Right lung (tissue), 10 donors: ENCODE measurements at places on chromosomes 1 and 21. TPM values are rescaled to one million over a fixed set of nuclear protein-coding genes. Genes with fewer than 3 reads are reported as not detected.

DNA sequence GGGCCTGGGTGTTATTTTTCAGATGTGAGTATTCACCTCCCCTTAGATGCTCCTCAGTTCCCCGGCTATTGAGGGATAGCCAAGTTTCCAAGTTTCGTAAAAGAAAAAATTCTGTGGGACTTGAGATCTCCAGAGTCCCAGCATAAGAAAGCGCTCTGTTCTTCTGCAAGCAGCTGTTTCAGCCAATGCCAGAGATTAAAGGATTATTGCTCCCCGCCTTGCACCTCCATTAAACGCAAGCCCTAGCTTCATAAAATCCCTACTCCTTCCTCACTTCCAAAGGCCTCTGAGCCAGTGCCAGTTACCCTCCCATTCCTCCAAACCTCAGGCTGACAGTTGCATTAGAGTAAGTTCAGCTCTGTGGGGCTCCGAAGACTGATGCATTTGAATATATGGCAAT lies 56.4 kb downstream of the CHIA start:
- no peak for DNase-seq

Gene TMCO2
- not detected for polyA plus RNA-seq

GRCh38 chr1:41950820-41951219 lies 32.1 kb upstream of the HIVEP3 start:
- DNase-seq, result no peak

- DNase-seq, result no peak
These were observed 86.4 kb downstream of the PAX7 start for GRCh38 chr1:18716785-18717678.

Gene RPS6KA1
- polyA plus RNA-seq, result 19.4 TPM

- no peak for DNase-seq
These were observed 20.8 kb downstream of the SCYL3 start for GRCh38 chr1:169872906-169873305.

DNA sequence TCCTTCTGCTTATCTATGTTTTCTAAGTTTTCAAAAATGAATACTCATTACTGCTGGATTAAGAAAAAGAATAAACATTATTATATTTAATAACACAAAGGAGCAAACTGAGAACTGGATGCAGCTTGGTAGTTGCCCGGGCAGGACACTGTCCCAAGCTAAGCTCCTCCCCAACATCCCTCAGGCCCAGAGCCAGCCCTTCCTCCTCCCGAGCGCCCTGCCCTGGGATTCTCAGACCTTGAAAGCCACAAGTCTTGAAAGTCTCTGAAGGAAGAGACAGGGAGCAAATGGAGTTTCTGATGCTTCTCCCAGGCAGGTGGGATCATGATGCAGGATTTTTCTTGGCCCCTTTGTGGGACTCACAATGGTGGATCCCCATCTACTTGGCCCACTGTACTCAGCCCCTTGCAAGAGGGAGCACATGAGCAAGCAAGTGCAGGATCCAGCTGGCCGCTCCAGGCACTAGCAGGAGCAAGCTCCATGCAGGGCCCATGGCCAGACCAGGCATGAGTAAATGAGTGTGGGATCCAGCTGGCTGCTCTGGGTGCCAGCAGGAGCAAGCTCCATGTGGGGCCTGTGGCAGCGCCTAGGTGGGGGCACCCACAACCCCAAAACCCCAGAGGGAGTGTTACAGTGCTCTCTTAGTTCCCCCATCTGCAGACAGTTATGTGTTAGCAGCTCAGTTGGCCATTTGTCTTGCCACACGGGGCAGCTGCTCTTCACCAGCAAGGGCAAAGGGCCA lies 32.1 kb upstream of the RAB4A start:
- no peak for DNase-seq

Gene FCGR3A
- 3.9 TPM for polyA plus RNA-seq

Gene TFB2M
- polyA plus RNA-seq, result 16.1 TPM

GRCh38 chr1:224427346-224427745 lies 7.3 kb downstream of the WDR26 start:
- no peak for DNase-seq

Gene PTPN22
- polyA plus RNA-seq, result 0.94 TPM

DNA sequence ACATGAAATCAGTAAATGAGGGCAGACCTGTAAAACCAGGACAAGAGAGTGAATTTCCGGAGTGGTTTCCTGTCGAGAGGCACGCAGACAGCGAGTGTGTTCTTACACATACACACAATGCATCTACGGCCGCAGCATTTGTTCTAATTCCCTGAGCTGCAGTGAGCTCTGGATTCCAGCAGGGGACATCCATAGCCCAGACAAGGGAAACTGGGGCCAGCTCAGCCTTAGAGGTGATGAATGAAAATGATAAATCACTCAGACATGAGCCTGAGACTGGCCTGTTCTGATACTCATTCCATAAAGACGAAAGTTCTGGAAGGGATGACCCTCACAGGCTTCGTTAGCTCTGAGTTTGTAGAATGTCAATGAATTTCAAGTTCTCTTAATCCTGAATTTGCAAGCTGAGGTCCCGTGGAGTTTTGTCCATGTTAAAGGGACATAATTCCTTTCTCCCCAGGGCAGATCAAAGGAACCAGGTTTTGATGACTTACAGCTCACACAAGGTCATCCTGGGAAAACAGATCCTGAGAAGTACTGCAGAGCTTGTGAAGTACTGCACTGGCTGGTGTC lies 207.9 kb upstream of the C1orf87 start:
- no peak for DNase-seq

Gene LAMC1
- 378 TPM for polyA plus RNA-seq

DNA sequence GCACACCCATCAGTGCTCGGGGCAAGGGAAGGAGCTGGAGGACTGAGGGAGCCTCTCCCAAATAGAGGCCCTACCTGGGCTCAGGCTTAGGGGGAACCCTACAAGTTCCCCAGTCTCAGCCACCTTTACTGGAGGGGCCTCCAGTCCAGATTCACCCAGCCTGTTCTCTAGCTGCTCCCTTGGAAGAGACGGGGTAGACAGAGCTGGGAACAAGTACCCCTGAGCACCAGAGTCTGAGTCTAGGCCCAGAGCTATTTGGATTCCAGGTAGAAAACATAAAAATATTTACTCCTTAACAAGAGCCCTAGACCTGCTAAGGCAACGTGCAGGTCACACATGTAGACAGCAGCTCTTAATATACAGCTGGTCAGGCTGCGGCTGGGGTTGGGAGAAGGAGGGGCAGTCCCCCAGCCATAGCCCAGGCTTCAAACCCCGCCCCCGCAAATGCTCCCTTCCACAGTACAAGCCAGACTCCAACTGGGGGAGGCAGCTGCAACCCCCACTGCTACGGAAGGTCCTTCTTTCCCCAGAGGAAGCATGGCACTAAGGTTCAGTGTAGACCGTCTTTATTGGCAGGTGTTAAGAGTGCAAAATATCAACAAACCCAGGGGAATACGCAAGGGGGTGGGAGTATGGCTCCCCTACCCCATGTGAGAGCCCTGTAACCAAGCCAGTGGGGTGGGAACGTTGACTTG lies 8.0 kb downstream of the TENT5B start:
- DNase-seq, result no peak

GRCh38 chr1:189804352-189804751 lies 673.3 kb downstream of the BRINP3 start:
- no peak for DNase-seq

DNA sequence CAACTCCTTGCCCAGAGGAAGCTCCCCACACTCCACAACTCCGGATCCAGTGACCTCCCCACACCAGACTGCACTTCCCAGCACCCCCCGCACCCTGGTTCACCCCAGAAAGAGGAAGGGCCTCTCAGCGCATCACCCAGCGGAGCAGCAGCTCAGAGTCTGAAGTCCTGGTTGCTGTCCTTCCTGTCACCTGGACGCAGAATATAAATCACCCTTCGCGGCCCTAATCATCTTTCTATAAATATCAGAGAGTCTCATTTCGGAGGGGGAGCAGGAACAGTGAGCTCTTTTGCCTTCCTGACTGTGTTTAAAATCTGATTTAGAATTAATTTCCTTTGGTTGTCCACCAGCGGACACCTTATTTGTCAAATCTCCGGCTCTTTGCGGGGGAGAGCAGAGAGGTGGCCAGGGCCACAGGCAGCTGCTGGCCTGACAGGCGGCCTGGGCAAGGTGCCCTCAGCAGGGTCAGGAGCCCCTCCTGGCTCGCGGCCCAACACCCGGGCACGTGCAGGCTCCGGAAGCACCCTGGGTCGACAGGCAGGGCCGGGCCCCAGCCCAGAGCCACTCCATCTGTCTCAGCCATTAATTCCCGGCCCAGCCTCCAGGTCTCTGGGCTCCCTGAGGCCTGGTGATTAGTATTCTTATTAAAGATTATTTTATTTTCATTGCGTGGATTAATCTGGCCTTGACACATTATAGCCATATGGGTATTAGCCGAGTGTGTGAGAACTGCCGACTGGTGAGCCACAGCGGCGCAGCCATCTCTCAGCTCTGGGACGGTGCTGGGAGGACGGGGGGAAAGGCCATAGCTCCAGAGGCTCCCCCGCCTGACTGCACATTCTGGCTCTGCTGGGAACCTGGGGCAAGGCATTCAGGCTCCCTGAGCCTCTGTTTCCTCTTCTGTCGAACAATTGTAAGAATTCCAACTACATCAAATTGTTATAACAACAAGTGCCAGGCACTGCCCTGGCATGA lies 19.7 kb downstream of the EPHA8 start:
- peak; percentile 7 for DNase-seq

- DNase-seq, result no peak
These were observed 35.4 kb downstream of the VPS45 start for GRCh38 chr1:150102986-150103385.

Gene CD5L
- 0.08 TPM for polyA plus RNA-seq

GRCh38 chr1:167120899-167121298 lies 27.0 kb downstream of the STYXL2 start:
- DNase-seq, result no peak

GRCh38 chr21:39336457-39337008 lies 12.4 kb downstream of the HMGN1 start:
- DNase-seq, result no peak

GRCh38 chr1:231558708-231559185 lies 30.3 kb downstream of the TSNAX start:
- no peak for DNase-seq

Gene FMOD
- polyA plus RNA-seq, result 81.1 TPM

DNA sequence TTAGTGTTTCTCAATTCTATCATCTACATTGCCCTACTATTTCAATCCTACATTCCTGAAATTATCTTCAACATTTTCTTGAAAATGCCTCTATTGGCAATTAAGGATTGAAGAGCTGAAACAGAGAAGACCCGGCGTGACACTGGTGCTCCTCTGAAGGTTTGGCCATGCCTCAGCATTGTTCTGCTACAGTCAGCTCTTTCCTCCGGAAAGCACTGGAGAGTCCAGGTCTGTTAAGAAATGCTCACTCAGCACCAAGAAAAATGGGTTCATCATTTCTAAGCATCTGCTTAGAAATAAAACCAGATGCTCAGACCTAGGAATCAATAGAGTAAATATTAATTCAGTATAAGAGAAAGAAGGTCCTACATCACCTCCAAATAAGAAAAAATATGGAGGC lies 58.8 kb downstream of the WARS2 start:
- DNase-seq, result no peak

DNA sequence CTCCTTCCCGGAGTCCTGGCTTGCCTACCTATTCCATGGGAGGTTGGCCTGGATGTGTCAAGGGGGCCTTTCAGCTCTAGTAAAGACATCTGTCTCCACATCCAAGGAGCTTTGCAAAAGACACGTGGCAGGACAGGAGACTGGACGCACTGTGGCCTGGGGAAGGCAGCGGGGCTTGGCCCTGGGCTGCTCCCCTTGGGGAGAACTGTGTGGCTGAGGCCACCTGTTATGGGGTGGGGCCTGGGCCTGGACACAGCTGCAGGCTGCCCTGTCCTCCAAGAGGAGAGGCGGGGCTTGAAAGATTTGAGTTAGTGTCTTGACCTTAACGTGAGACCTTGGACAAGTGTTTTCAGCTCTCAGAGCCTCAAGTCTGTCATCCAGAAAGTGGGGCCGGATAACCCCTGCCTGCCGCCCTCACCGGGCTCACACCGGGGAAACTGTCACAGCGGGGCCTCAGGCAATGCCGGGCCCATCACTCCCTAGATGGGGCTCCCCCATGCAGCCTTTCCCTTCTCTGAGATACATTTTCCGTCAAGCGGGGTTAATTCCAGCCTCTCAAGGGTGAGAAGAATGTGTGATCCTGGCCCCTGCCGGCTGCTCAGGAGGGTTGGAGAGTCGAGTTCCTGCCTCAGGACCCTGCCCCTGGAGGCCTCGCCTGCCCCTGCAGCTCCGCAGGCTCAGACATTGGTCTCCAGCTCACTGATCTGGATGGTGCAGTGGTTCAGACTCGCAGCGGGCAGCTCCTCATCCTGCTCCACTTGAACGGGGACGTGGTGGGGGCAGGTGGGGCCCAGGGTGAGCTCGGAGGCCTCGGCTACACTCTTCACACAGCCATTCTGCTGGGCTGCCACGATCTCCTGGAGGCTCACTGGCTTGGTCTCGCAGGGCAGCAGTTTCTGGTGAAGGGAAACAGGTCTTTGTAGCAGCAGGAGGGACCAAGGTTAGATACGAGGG lies 25.6 kb downstream of the PODN start:
- no peak for DNase-seq

DNA sequence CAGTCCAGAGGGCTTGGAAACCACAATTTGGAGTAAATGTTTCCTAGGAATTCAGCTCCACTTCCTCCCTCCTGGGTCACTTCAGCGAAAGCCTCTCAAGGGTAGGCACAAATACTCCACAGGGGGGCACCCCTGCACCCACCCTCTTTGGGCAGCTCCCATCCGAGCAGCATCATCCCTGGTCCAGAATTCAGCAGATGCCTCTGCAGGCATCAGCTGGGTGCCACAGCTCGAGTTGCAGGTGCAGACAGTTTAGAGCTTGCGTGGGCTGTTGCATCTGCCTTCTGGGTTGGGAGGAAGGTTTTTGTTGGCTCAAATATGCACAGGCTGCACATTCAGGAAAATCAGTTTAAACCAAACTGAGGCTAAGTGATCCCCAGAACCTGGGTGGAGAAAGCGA lies 25.0 kb downstream of the KANK4 start:
- DNase-seq, result no peak

GRCh38 chr21:42574234-42575027 lies 60.8 kb downstream of the SLC37A1 start:
- no peak for DNase-seq

Gene CA6
- 0.10 TPM for polyA plus RNA-seq

DNA sequence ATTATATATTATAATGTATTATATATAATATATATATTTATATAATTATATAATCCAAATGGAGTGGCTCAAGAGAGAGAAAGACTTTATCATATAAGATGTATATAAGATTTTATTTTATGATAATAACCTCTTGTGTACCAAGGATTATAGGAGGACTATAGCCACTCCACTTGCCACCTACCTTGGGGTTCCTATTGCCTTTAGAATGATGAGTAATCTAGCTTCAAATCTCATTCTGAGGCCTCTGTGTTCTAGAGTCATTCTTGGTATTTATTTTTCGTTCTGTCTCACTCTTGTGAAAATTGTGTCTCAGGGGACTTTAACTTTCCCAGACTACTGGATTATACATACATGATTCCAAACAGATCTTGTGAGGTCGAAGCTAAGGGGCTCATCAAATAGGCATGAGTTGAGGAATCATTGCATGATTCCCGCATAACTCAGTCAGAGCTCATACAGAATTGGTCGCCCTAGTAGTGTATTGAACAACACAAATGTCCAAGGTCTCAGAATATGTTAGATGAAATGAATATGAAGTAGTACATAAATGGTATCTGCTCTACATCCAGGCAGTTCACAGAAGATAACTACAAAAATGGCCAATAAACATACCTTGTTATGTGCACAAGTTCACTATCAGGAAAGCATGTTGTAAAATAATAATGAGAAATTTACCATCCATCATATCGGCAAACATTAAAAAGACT lies 159.5 kb upstream of the RNPC3 start:
- DNase-seq, result no peak

Gene ANGPTL3
- 4.3 TPM for polyA plus RNA-seq

Gene OR2L8
- not detected for polyA plus RNA-seq

GRCh38 chr1:231702804-231703203 lies 76.2 kb downstream of the DISC1 start:
- no peak for DNase-seq

Gene ITLN2
- 0.22 TPM for polyA plus RNA-seq

GRCh38 chr1:232769733-232770132 lies 35.5 kb upstream of the MAP10 start:
- no peak for DNase-seq
